ENCODE measurements at places on chromosomes 16 and 17.

- DNase-seq: peak; percentile 67
Measured at GRCh38 chr17:44219108-44219615, 313 bp downstream of the UBTF start.

DNA sequence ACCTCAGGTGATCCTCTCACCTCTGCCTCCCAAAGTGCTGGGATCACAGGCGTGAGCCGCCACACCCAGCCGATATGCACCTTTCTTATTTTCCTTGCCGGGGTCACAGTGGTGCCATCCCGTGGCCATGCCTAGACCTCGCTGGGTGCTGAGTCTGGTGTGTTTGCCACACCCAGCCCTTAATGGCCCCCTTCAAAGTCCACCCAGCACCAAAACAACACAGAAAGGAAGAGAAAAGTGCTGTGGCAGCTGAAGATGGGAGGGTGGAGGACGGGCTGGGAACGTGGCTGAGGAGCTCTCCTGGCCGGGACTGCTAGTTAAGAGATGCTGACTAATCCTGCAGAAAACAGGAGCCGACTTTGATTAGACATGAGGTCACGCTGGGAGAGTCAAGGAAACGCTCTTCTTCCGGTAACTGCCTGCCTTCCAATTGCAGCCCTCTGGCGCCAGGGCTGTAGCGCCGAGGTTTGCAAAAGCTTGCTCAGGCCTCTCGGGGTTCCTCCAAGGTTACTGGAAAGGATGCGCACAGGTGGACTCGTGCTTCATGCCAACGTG lies 10.9 kb downstream of the SLC43A2 start:
- no peak for DNase-seq

- DNase-seq: no peak
Measured at GRCh38 chr17:34578016-34578415, 1.4 kb upstream of the TMEM132E start.

DNA sequence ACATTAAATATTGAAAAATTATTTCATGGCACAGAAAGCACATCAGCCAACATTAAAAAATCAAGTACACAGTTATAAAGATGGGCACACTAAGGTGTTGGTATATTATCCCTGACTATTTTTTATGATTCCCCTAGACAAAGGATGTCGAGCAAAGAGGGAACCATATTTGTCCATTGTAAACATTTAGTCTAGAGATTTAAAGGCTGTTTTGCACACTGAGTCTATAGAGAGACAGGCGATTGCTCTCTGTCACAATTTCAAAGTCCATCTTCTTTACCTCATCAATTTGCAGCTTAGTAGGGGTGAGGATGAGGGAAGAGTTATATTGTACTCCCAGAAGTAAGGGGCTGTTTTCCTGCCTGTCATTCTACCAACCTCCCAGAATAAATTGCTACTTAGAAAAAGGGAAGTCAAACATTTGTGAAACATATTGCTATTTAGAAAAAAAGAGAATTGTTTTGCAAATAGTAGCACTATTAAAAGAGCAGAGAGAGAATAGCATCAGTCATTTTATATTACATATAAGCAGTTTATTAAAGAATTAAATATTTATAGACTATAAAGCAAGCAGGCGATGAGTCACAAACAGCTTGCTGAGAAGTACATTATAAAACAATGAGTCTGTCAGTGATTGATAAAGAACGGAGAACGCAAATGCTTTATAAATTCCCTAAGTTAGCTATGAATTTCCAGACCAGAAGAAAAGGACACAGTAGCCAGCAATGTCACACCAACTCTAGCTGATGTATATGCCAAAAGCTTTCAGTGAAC lies 270.6 kb upstream of the PMFBP1 start:
- no peak for DNase-seq

- DNase-seq: no peak
Measured at GRCh38 chr16:1100084-1100800, 4.2 kb upstream of the C1QTNF8 start.

DNA sequence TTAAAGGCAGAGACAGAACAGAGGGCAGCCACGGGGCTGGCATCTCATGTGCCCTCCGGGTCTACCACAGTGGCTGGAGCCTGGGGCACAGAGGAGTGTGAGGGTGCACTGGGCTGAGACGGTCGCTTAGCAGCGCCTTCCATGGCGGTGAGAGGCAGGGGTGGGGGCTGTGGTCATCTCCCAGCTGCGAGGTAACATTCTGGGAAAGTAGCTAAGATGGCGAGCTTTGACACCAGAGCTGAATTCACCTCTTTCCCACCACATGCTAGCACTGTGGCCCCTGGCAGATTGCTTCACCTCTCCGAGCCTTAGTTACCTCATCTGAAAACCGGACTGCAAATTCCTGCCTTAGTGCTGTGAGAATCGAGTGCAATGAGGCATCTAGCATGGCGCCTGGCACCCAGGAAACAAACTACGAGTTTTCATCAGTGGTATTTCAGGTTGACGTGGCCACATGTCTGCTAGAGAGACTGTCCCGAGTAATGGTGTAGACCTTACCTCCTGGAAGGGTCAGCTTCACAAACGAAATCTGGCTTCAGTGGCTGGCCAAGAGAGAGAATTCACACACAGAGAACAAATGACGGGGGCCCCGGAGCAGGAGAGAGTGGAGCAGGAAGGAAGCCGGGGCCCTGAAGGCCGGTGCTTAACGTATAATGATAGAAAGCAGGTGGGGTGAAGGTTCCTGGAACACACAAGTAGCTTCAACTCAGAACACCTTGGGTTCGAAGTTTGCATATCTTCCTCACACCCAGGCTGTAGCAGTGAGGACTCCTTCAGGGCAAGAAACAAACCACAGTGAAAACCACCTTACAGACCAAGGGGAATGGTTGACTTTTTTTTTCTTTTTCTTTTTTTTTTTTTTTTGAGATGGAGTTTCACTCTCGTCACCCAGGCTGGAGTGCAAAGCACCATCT lies 63.9 kb upstream of the RPH3AL start:
- no peak for DNase-seq

GRCh38 chr16:1278477-1278876 lies 22.6 kb downstream of the TPSD1 start:
- no peak for DNase-seq

- DNase-seq: no peak
Measured at GRCh38 chr17:9644910-9645751, at the start of gene USP43. Gene USP43 (plus strand): TSS chr17:9645517. CDS start chr17:9645633, 116 bp downstream.

DNA sequence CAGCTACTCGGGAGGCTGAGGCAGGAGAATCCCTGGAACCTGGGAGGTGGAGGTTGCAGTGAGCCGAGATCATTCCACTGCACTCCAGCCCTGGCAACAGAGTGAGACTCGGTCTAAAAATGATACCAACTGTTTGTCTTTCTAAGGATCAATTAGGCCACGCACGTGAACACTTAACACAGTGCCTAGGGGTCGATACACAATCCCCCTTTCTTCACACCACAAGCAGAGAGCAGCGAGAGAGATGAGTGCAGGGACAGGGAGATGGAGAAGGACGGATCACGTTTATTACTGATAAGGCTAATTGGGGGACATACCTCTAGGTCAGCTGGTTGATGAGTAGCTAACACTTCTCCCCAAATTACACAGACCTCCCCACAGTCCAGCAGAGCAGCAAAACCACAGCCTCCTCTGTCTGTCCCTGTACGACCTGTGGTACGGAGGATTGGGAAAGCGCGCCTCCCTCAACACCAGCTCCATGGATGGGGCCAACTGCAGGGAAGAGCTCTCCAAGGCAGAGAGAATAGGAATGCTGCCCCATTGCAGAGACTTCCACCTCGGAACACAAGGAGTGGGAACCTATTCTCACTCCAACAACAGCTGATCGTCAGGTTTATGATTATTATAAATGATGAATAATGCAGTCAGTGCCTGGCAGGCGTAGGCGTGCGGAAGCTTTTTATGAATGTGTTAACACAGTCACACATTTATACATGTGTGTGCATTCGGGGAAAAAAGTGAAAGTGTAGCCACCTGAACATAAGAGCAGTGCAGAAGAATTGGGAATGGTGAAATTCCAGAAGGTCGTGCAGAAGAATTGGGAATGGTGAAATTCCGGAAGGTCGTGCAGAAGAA lies 155.1 kb downstream of the C16orf95 start:
- no peak for DNase-seq

GRCh38 chr16:47778106-47778801 lies 317.1 kb downstream of the PHKB start:
- no peak for DNase-seq

DNA sequence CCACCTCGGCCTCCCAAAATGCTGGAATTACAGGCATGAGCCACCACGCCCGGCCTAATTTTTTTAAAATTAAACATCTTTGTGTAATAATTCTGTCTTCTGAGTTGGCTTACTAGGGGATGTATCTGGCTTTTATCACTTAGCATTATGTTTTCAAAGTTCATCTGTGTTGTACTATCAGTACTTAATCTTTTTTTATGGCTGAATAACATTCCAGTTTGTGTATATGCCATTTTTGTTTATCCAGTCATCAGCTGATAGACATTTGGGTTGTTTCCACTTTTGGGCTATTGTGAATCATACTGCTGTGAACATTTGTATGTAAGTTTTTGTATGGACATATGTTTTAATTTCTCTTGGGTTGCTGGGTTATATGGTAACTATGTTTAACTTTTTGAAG lies 69.0 kb downstream of the CHD9 start:
- DNase-seq: no peak

GRCh38 chr17:22142091-22142490 lies 449.8 kb downstream of the KCNJ18 start:
- no peak for DNase-seq

DNA sequence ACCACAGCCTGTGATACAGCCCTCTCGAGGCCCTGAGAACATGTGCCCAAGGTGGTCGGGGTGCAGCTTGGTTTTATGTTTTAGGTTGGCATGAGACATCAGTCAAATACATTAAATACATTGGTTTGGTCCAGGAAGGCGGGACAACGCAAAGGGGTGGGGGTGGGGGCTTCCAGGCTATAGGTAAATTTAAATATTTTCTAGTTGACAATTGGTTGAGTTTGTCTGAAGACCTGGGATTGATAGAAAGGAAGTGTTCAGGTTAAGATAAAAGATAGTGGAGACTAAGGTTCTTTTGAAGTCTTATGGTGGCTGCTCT lies 1.2 kb upstream of the ZKSCAN2 start:
- DNase-seq: no peak

GRCh38 chr16:78994135-78994745 lies 606.3 kb downstream of the MAF start:
- no peak for DNase-seq

DNA sequence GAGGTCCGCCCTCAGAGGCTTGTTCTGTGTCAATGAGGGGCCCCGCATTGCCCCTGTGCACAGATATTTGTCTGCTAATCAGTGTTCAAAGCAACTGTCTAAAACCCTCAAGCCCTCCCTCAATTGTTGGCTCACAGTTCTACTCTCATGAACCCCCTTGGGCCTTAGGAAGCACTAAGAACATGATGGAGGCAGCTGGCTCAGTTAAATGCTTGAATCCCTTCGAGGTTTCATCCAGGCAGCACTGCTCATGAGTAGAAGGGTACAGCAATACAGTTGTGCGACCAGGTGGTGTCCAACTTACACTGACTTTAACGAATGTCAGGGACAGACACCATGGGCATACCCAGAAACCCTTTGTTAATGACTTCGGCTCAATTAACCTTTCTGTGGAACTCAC lies 89.2 kb upstream of the WSCD1 start:
- DNase-seq: no peak

- no peak for DNase-seq
Measured at GRCh38 chr16:82715160-82715559, 88.4 kb downstream of the CDH13 start.

- DNase-seq: peak; percentile 72
Measured at GRCh38 chr17:49227436-49228261, 2.9 kb downstream of the PHOSPHO1 start.

DNA sequence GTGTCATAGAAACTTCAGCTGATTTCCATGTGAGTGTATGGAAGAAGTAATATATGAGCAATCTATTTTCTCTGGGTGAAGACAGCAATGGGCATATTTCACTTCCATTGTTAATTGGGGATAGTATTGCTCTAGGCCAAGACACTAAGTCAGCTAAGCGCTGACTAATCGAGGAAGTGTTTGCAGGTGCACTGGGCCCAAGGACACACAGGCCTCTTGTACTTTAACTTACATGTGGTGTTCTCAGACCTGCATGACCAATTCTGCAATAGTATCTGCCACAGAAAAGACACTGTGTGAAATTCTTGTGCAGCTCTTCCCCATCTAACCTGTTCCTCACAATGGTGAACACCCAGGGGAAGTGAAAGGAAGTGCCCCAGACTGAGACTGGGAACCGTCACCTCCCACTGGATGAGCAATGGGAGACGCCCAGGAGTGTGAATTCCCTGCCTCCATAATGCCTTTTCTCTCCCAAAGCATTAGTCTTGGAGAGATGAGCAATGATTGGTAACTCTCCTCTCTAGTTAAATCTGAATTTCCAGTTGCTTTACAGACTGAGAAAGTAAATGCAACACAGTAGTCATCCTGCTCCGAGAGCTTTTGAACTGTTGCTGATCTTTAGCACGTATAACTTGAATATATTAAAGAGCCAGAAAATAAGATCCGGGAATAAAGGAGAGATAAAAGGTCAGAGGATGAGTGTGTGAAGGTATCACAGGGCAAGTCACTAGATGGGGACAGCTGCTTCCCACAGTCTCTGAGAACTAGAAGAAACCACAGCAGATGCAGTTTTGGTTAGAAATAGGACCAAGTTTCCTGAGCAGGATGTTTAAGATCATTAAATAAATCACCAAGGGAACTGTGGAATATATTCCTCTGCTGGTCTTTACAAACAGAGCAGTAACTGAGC lies 82.6 kb downstream of the CDK5R1 start:
- no peak for DNase-seq

- no peak for DNase-seq
Measured at GRCh38 chr17:43669971-43670644, 8.4 kb upstream of the MEOX1 start.

GRCh38 chr16:59899940-59900339 lies 1165.8 kb upstream of the GOT2 start:
- no peak for DNase-seq

DNA sequence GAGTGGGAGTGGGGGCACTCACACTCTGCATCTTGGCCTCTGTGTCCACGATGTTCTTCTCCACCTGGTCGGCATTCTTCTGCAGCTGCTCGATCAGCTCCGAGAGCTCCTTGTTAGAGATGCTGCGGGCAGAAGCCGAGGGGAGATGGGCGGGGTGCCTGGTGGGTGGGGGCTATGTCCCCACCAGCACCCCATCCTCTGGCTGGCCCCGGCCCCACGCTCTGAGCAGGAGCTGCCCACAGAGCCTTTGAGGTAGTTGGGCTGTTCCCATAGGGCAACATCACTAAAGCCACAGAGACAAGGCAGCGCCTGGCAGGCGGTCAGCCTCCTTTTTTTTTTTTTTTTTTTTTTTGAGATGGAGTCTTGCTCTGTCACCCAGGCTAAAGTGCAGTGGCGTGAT lies 26.1 kb downstream of the PPL start:
- no peak for DNase-seq

DNA sequence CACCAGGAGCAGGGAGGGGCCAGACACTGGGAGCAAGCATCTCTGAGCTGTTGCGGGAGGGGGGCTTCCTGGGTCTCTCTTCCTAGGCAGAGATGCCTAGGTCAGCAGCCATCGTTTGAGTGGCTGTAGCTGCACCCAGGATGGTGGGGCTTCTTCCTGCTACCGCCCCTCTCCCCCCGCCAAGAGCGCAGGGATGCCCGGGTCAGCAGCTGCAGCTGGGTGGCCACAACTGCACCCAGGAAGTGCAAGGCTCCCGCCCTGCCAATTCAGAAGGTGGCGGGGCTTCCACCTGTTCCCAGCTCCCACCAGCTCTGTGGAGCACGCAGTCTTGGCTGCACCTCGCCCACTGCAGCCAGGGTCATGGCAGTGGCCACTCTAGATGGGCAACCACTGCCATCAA lies 47.8 kb downstream of the ESRP2 start:
- no peak for DNase-seq

- DNase-seq: no peak
Measured at GRCh38 chr16:1509307-1510221, 16.4 kb downstream of the TELO2 start.

Measured in activated naive CD4-positive, alpha-beta T cell (primary cell).